ENCODE measurements at places on chromosomes 6 and 20.

DNA sequence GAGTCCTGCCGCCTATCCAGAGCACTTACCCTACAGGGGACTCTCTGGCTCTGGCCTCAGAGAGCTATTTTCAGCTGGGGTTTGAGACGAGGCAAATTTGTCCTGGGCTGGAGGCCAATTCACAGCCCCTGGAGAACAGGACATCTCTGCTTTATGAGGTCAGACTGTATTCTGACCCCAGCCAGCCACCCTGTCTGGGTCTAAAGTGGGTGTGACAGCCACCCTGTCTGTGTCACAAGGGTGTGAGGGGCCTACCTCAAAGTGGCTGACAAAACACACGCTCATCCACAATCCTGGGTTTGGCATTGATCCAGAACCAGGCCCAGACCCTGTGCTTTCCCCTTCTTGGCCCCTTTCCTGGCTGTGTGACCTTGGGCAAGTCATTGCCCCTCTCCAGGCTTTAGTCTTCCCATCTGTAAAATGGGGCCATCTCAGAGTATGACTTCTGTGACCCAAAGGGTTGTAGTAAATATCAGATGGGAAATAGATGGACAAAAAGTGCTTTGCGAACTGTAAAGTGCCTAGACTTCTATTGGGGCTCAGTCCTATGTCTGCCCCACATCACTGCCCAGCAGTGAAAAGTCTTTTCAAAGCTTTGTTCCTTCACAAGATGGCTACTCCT lies 44.1 kb upstream of the TGM2 start:
- no peaks in the 10 kb centered on the region for H3K36me3 ChIP-seq
- H3K27me3 ChIP-seq: no peaks in the 10 kb centered on the region
- no peak overlapping the region for H3K4me3 ChIP-seq
- no peak overlapping the region for H3K27ac ChIP-seq

GRCh38 chr6:137811121-137811915 lies 55.7 kb upstream of the TNFAIP3 start:
- peak; percentile 88 for DNase-seq
- H3K4me1 ChIP-seq: peaks cover 27% of the 10 kb centered on the region

GRCh38 chr20:21780528-21780927 lies 75.1 kb downstream of the PAX1 start:
- H3K4me1 ChIP-seq: no peaks in the 10 kb centered on the region
- H3K27me3 ChIP-seq: no peaks in the 10 kb centered on the region
- no peak overlapping the region for H3K27ac ChIP-seq
- H3K4me3 ChIP-seq: no peak overlapping the region
- H3K36me3 ChIP-seq: no peaks in the 10 kb centered on the region
- DNase-seq: no peak

- H3K4me1 ChIP-seq: no peaks in the 10 kb centered on the region
- no peaks in the 10 kb centered on the region for H3K27me3 ChIP-seq
- no peaks in the 10 kb centered on the region for H3K36me3 ChIP-seq
- no peak for DNase-seq
Observed at GRCh38 chr6:113068570-113068969, 721.4 kb downstream of the RFPL4B start.

DNA sequence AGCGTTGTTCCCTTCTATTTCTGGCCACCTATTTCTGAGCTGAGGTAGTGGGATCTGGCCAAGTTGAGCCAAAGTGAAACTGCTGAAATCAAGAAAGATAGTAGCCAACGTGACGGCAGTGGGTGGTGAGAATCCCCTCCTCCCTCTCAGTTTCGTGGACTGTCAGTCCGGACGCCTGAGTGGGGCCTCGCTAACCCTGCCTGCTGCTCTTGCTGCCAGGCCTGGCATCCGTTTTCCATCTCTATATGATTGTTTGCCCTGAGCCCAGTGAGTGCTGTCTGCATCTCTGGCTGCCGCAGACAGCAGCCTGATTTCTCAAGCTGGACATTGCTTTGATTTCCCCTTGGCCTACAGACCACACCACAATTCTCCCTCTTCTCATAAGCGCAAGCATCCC lies 23.5 kb upstream of the PAX1 start:
- H3K36me3 ChIP-seq: no peaks in the 10 kb centered on the region
- H3K4me3 ChIP-seq: no peak overlapping the region
- H3K27me3 ChIP-seq: peaks cover 8% of the 10 kb centered on the region

DNA sequence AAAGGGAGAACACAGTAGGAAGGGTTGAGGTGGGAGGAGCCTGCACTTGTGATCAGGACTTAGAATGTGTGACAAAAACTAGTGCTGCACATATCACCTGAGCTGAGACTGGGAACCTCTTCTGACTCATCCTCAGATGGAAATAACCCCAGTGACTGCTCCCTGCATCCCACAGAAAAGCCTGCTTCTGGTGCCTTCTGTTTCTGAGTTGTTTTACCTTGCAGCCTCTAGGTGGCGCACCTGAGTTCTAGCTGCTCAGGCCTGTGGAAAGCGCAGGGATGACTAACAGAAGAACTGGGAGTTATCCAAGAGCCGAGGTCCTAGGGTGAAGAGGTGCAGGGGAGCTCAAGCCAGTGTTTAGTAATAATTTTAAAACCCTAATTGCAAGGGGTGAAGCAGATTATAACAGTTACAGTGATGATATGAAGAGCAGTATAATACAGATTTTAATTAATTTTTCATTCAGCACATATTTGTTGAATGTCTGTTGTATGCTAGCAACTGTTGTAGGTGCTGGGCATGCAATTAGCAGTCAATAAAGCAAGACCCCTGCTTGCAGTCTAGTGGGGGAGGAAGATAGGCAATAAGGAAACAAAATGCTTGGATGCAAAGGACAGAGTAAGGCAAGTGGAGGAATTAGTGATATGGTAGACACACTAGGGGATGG lies 302.5 kb downstream of the DHX35 start:
- no peaks in the 10 kb centered on the region for H3K27me3 ChIP-seq
- H3K27ac ChIP-seq: no peak overlapping the region
- no peaks in the 10 kb centered on the region for H3K4me1 ChIP-seq
- H3K4me3 ChIP-seq: no peak overlapping the region
- H3K36me3 ChIP-seq: no peaks in the 10 kb centered on the region
- peak; percentile 33 for DNase-seq

DNA sequence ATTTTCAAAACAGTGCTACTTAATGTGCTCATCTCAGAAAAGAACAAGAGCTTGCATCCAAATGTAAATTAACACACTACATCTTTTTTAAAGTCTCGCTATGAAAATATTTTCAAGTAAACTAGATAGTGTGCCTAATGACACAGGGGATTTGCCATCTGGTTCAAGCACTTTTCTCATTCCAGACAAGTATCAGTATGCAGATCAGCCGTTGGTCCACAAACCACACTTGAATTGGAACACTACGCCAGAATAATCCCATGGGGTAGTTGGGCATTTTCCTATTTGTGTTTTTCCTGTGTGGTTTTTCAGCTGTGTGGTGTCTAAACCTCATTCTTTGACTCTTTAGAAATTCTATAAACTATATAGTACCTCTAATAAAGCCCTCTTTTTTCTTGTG lies 256.2 kb downstream of the EPHA7 start:
- no peak for DNase-seq
- no peaks in the 10 kb centered on the region for H3K27me3 ChIP-seq

- H3K36me3 ChIP-seq: no peaks in the 10 kb centered on the region
- H3K27me3 ChIP-seq: no peaks in the 10 kb centered on the region
- no peak overlapping the region for H3K27ac ChIP-seq
Observed at GRCh38 chr20:33125983-33126382, 42.0 kb upstream of the BPIFA2 start.

DNA sequence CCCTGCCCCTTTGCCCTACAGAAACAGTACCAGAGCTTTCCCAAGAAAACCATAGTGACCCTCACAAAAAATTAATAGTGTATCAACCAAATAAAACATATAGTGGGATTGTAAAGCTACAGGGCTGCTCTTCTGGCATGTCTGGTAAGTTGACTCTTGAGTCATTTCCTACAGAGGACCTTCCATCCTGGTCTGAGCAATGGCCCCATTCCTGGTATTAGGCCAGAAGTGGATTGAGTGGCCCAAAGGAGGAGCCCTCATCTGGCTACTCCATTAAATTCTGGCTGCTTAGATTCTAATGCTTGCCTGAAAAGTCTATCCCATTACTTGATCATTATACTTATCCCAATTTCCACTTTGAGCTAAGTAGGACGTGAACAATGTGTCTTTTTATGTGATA lies 150.9 kb upstream of the HMGN3 start:
- H3K4me1 ChIP-seq: no peaks in the 10 kb centered on the region
- H3K27ac ChIP-seq: no peak overlapping the region
- H3K36me3 ChIP-seq: no peaks in the 10 kb centered on the region
- DNase-seq: no peak
- no peaks in the 10 kb centered on the region for H3K27me3 ChIP-seq
- H3K4me3 ChIP-seq: no peak overlapping the region

DNA sequence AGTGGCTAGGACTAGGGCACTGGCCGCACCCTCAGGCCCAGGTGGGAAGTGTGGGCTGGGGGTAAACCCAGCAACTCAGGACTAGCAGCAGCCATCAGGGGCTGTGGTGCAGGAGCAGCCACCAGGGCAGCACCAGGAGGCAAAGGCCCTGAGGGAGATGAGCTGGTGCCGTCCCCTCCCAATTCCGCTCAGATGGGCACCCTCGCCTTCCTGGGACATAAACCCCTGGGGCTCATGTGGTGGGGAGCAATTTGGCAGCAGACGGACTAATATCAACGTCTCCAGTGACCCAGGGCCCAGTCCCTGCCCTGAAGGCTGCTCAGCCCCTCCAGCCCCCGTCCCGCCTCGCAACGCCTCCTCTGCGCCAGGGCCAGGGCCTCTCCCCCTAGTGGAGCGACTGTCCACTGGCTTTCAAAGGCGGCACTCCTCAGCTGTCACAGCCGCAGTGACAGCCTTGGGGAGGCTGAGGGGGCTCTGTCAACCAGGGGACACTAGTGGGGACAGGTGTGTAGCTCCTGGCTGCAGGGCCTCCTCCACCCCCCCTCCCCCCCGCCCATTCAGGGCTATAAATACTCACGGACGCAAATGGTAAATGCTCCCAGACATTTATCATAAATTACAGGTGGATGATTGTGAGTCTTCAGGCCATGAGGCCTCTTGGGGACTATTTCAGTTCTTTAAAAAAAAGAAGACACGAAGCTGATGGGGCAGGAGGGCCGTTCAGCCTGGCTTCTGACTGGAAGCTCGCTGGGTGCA lies 349.9 kb downstream of the ZFAND3 start:
- DNase-seq: no peak
- H3K4me1 ChIP-seq: no peaks in the 10 kb centered on the region
- no peak overlapping the region for H3K4me3 ChIP-seq
- no peaks in the 10 kb centered on the region for H3K27me3 ChIP-seq
- H3K27ac ChIP-seq: no peak overlapping the region

DNA sequence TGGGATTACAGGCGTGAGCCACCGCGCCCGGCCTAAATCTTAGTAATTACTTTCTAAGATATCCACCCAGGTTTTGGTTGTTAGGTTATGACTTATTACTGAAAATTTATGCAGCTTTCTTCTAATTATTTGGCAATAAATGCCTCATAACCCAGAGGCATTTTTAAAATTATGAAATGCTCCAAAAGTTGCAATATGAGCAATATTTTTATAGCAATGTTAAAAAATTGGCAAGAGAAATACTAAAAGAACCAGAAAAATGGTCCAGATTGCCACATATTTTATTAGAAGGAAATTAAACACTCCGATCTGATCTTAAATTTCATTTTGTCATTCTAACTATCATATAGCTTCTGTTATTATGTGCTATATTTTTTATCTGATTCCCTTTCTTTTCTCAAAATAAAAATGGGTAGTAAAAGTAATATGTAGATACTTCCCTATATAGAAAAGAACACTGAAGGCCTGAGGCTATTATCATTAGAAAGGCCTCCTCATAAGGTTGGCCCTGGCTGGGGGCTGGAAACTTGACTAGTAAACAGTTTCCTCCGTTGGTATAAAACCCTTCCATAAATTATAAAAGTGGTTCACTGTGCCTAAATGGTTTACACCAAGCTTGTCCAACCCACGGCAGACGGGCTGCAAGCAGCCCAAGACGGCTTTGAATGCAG lies 22.1 kb downstream of the BLOC1S5 start:
- H3K36me3 ChIP-seq: peaks cover 5% of the 10 kb centered on the region
- no peak for DNase-seq
- no peaks in the 10 kb centered on the region for H3K4me1 ChIP-seq
- no peak overlapping the region for H3K27ac ChIP-seq
- H3K4me3 ChIP-seq: no peak overlapping the region
- H3K27me3 ChIP-seq: no peaks in the 10 kb centered on the region

DNA sequence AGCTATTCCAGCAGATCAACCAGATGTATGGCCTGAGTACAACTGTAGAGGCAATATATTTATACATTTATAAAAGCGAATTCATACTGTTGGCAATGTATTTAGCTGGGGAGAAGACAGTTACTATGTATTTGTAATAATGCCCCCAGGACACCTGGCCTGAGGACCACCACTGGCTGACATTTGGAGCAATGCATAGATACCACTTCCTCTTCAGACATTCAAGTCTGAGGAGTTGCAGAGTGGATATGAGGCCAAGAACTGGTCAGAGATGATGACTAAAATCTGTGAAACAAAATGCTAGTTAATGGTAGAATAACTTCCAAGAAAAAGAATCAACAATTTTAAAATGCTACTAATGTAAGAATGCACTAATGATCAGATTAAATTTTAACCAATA lies 462.3 kb downstream of the CDC5L start:
- H3K36me3 ChIP-seq: no peaks in the 10 kb centered on the region
- H3K4me3 ChIP-seq: no peak overlapping the region
- no peak overlapping the region for H3K27ac ChIP-seq
- peak; percentile 9 for DNase-seq
- H3K4me1 ChIP-seq: no peaks in the 10 kb centered on the region

DNA sequence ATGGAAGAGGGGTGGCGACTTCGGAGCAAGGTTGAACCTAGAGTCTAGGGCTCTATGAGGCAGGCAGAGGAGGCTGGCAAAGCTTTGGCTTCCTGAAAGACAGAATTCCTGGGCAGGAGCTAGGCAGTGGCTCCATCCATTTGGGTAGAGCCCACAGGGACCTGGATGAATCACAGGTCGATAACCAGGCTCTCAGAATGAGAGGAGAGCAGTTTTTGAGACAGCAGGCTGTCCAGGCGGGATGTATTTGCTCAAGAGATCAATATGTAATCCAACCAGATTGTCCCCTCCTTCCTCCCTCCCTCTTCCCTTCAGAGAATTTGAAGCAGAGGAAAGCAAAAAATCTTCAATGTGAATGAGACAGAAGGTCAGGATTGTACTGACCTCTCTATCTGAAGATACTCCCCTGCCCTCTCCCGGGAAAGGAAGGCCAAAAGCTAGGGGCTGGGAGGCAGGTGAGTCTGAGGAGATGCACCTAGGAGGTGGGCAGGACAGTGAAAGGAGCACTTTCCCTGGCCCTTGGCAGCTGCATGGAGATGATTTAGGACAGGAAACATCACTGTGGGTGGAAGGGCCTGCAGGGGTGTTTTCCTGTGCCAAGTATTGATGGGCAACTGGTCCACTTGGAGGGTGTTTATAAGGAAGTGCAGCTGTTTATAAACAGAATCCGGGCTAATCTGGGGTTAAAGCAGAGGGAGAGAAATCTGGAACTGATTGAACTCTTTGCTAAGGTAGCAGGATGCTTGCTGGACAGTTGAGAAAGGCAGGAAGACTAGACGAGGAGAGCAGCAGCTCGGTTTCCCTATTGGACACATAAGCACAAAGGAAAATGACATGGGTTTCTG lies 212.4 kb upstream of the LRFN2 start:
- H3K4me1 ChIP-seq: no peaks in the 10 kb centered on the region
- no peak overlapping the region for H3K4me3 ChIP-seq
- no peak overlapping the region for H3K27ac ChIP-seq
- no peaks in the 10 kb centered on the region for H3K27me3 ChIP-seq
- H3K36me3 ChIP-seq: no peaks in the 10 kb centered on the region

- no peak overlapping the region for H3K4me3 ChIP-seq
- H3K27me3 ChIP-seq: no peaks in the 10 kb centered on the region
- no peak for DNase-seq
- no peak overlapping the region for H3K27ac ChIP-seq
Observed at GRCh38 chr20:37839432-37839827, 63.5 kb upstream of the VSTM2L start.
